ENCODE measurements at places on chromosomes 3 and 15.

DNA sequence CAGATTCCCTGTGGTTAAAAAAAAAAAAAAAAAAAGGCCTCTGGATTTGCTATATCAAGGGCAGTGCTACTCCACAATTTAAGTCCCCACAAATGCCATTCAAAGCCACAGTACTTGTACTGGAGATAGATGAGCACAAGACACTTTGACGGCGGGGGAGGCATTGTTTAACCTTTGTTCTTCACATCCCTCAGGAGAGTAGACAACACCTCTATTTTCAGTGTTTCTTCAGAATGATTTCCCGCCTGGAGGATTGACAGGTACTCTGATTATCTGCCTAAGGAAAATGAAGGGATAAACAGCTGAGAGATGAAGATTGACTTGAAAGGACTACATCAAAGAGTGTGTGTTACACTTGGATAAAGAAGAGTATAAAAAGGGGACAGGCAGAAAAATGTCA, 58.7 kb downstream of the OTOL1 start:
- no peak for DNase-seq

DNA sequence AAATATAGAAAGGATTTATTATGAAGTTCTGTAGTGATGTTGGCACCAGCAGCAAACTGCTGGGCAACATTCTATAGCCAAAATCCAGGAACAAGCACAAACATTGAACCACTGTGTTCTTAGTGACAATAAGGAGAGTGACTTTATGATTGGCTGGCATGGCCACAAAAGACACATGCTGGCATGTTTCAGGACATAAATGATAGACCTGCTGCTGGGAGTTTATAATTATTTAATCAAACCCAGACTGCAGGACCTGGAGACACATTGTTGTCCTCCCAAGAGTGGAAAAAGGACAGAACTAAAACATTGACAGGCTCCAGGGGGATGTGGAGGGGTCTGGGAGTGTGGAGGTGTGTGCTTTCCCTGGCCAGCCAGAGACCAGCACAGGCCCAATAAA, 255.3 kb upstream of the LRTM1 start:
- no peak for DNase-seq

DNA sequence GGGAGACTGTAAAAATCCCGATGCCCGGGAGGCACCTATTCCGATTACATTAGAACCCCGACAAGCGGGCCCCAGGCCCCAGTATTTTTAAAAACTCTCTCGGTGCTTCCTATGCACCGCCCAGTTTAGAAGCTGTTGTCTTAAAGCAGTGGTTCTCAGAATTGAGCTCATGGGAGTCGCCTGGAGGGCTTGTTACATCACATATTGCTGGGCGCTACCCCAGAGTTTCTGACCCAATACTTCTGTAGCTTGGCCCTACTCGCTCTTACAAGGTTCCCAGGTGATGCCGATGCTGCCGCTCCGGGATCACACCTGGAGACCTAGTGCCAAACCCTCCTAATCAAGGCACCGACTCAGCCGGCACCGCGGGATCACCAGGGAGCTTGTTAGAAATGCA, 35.2 kb downstream of the CPN2 start:
- DNase-seq: no peak

DNA sequence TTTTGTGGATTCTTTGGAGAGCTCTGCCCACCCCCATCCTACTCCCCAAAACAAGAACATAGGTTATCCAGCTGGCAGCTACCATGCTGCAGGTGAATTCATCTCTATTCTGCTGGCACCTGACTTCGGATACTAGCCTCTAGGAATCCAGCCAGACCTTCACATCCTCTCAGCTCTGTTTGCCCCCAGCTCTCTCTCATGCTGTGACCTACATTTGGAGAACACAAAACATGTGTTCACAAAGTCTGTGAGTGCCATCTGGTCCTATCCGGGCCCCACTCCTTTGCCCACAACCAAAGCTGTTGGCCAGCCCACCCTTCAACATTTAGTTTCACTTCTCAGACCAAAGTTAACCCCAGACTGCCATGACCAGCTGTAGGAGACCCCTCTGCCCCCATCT, 89.4 kb upstream of the C3orf80 start:
- DNase-seq: no peak

GRCh38 chr3:119625451-119626153, 27.9 kb downstream of the PLA1A start:
- DNase-seq: no peak

- no peak for DNase-seq
These were observed 84.8 kb upstream of the POMGNT2 start for GRCh38 chr3:43190670-43191069.

DNA sequence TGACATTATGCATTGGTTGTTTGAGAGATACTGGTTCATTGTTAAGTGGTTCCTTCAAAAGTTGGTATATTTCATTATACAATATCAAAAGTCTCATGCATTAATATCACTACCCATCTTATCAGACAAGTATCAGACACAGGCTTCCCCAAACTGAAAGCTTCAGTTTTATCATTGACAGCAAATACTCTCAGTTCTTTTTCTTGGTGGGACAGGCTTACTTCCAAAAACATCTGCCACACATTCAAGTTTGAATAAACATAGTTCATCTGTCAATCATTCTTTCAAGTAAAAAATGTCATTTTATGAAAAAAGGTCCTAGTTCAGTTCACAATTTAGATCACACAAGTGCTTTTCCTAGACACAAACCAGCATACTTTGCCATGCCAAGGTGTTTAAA, 280.0 kb upstream of the TRIM42 start:
- DNase-seq: no peak

- DNase-seq: no peak
These were observed 43.9 kb downstream of the GABRA5 start for GRCh38 chr15:26910715-26911114.

DNA sequence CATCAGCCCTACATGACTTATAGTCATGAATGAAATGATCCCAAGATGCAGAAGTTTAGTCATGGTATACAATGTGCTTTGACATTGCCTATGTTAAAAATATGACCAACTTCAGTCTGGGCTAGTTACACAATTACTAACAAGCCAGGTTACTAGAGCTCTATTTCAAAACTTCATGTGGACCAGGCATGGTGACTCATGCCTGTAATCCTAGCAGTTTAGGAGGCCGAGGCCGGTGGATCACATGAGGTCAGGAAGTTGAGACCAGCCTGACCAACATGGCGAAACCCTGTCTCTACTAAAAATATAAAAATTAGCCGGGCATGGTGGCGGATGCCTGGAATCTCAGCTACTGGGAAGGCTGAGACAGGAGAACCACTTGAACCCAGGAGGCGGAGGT, 613.0 kb downstream of the CADM2 start:
- no peak for DNase-seq

DNA sequence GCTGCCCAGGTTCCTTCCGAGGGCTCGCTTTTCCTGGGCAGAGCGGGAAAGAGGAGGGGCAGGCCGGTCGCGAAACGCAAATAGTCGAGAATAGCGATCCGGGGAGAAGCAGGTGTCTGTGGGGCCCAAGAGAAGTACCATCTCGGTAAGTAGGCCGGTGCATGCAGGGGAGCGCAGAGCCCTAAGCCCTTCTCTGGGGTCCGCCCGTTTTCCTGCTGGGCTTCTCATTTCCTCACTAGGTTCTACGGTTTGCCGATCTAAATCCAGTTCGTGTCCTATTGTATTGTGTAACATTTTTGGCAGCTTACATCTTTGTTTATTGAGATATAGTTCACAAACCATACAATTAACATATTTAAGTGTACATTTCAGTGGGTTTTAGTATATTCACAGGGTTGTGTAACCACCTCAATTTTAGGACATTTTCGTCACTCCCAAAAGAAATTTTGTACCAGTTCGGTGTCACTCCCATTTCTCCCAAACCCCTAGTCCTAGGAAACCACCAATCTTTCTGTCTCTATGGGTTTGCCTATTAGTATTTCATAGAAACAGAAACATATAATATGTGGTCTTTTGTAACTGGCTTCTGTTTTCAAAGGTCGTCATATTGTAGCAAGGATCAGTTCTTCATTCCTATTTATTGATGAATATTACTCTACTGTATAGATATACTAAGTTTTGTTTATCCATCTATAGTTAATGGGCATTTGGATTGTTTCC, 6.8 kb upstream of the TRIM69 start:
- DNase-seq: no peak

DNA sequence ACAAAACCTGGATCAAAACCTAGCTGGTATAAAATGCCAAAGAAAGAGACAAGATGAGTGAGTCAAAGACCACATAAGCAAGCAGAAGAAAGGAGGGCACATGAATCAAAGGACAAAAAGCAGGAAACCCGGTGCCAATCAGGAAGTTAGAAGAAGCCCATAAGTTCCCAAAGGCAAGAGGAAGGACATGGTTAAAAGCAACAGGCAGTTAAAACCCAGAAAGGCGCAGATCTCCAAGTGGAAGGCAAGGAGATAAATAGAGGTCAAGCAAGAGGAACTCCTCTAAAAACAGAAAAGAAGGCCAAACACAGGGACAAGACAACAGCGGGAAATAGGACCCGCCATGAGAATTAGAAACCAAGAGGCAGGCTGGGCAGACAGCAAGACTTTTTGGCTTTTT, 4.4 kb downstream of the TMOD2 start:
- DNase-seq: no peak

DNA sequence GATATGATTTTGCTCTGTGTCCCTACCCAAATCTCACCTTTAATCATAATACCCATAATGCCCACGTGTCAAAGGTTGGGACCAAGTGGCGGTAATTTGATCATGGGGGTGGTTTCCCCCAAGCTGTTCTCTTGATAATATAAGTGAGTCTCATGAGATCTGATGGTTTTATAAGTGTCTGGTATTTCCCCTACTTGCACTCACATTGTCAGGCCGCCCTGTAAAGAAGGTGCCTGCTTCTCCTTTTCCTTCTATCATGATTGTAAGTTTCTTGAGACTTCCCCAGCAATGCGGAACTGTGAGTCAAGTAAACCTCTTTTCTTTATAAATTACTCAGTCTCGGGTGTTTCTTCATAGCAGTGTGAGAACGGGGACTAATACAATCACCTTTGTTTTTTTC, 279.8 kb downstream of the ARPP21 start:
- no peak for DNase-seq

GRCh38 chr15:69478259-69478781, 25.7 kb downstream of the RPLP1 start:
- DNase-seq: peak; percentile 16

- no peak for DNase-seq
These were observed 149.7 kb upstream of the SYNPR start for GRCh38 chr3:63128380-63128779.

- DNase-seq: peak; percentile 53
These were observed 34.7 kb upstream of the SLC24A5 start for GRCh38 chr15:48086133-48086532.

- no peak for DNase-seq
These were observed 171.8 kb downstream of the WDR76 start for GRCh38 chr15:43998607-43999006.

DNA sequence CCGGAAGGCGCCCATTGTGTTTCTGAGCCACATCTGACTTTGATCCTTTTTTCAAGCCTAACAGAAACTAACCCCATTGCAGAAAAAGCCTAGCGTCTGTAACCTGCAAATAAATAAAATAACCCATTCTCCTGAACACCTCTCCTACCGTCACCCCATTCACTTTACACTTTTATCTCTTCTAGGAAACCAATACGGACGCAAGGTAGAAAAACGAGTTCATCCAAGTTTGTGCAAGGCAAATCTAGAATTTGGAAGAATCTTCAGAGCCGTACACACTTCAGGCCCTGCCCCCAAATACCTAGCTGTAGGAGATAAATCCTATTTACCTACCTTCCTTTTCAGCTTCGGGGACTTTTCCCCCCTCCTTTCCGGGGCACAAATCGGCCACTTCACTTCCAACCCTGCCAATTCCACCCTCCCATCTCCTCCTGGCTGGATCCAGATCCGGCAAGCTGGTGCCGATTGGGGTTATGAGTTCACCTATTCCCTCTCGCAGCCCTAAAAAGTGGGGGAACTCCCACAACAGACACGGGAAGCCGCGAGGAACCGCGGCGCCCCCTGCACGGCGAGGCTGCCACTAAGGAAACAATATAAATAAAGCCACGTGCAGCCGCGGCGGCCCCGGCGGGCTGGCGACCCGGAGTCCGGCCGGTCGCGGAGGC, 987 bp downstream of the PRTG start:
- no peak for DNase-seq

DNA sequence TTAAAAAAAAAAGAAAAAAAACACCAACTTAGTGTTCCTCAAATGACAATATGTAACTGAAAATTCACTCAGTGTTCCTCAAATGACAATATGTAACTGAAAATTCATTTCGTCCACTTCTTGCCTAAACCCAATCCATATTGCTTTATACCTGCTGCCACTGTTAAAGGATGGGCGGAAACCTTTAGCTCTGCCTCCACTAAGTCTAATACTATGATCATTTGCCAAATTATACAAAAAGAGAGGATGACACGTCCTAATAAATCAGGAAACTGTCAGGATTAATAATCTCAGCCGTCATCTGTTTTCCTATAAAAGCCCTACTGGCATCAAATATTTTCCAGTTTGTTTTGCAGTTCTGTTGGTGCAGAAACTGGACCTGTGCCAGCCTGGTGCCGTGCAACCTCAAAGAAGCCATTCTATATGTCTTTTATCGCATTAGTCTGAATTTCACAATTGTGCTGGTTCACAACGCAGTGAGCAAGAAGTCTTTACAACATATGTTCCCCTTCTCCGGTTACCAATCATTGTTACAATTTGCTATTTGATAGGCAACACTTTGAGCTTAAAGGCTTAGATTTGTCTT, 160.4 kb upstream of the KCNH8 start:
- peak; percentile 43 for DNase-seq

Measured in NCI-H1694 treated with DMSO at 0.1 percent for 48 hours (cell line).